ENCODE measurements at places on chromosomes 12 and 14.
A peak's percentile ranks its signal among the peaks of the same experiment; 100 is the strongest.

DNA sequence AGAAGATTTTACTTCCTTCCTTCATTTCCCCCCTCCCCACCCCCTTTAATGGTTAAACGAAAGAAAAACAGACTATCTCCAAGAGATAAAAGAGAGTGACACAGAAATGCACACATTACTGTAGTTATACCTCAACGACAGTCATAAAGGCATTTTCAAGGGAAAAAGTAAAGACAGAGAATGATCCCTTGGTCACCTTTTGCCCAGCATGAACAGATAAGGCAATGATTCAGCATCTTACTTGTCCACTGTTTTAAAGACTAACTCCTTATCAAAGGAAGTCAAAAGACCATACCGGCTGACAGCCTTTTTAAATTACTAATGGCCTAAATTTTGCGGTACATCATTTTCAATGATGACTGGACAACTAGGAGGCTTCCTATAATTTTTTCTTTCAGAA is 326.6 kb downstream of the PAWR start:
- DNase-seq = no peak

GRCh38 chr14:99352688-99353280 is 80.8 kb upstream of the BCL11B start:
- DNase-seq = no peak

DNA sequence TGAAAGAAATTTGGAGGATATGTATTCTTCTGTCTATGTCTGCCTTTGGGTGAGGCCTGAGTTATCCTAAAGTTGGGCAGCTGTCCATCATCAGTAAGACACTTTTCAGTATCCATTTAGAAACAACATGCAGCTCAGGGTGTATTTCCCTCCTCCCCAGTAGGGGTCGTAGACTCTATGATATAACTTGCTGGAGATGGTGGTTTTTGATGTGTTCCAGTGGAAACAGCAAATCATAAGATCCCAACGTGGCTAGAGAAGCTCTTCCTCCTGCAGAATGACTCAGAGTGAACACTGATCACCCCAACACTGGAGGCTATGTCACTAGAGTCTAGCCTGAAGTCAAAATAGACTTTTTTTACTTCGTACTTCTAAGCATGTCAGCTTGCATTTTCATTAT is 331.6 kb upstream of the STXBP6 start:
- no peak for DNase-seq

DNA sequence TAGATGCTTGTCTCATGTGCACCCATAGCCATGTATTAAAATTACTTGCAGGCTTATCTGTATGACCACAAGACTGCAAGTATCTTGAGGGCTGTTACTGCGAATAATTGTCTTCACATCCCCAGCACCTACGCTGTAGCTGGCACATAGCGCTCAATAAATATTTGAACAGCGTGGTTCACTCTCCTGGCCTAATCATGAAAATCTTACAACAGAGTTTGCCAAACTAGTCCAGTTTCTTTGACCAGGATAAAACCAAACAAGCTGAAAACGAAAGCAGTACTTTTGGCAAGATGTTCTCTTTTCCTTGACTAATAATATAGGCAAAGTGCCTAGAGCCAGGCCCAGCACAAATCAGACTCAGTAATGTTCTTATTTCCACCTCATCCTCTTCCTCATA is 106.7 kb downstream of the RPS29 start:
- no peak for DNase-seq

DNA sequence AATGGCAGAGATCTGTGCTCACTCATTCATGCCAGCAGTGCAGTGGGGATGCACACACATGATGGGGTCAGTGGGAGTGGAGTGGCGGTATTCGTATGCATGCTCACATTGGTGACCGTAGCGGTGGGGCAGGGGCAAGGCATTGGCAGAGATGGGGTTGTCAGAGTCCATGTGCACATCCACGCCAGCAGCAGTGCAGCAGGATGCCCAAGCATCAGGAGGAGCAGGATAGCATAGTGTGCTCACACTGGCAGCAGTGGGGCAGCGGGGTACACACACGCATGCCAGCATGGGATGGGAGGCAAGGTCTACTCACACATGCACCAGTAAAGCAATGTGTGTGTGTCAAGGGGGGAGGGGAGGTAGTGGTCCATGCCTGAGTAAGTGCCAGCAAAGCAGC is 89.4 kb upstream of the GARIN6 start:
- no peak for DNase-seq

- DNase-seq = no peak
These were observed 18.7 kb downstream of the DTX1 start for GRCh38 chr12:113075137-113075683.

GRCh38 chr12:20047901-20048300 is 320.4 kb upstream of the PDE3A start:
- no peak for DNase-seq

DNA sequence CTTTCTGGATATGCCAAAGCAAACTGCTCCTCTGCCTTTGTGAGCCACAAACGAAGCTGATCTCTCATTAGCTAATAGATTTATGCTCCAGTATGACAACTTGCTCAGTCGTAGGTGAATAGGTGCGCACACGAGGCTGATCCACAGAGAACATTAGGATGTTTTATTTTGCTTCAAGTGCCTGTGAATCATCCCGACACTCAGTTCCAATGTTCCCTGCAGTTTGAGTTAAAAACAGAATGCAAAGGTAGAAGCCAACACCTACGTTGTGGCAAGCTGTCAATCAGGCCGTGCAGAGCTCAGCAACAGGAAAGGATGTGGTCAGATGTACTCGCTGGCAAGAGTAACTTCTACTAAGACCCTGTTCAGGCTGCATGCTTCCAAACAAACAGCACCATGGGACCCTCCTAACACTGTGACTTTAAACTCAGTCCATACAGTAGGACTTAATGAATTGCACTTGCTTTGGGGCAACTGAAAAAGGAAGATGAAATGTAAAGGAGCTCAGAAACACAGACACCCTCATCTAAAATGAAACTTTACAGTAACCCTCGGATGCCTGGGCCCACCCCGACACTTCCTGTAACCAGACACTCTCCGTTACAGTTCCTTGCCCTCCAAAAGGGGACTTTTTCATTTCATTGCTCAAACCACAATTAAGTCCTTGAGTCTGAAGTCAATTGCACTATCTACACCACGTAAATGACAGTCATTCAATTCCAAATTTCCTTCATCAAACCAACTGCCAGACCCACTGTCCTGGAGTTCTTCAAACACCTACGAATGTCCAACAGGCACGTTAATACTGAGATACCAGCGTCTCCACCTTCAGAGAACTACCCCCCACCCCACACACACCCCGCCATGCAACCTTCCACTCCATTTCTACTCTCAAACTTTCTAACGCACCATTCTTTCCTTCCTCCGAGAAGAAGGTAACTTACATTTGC is 1.6 kb downstream of the CCDC88C start:
- DNase-seq = no peak

GRCh38 chr12:4119157-4119761 is 154.3 kb upstream of the CCND2 start:
- DNase-seq = no peak

DNA sequence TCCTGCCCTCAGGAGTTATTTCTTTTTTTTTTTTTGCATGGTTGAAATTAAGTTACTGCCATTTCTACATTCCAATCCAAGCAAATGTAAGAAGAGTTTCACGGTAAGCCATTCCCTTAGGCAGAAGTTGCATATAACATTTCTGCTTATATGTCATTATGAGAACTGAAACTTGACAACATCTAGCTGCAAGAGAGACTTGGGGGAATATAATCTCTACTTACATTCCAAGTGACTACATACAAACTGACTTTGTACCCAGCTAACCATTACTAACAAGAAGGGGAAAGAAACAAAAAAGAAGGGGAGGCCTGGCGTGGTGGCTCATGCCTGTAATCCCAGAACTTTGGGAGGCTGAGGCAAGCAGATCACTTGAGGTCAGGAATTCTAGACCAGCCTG is 7.3 kb upstream of the RESF1 start:
- DNase-seq = no peak

DNA sequence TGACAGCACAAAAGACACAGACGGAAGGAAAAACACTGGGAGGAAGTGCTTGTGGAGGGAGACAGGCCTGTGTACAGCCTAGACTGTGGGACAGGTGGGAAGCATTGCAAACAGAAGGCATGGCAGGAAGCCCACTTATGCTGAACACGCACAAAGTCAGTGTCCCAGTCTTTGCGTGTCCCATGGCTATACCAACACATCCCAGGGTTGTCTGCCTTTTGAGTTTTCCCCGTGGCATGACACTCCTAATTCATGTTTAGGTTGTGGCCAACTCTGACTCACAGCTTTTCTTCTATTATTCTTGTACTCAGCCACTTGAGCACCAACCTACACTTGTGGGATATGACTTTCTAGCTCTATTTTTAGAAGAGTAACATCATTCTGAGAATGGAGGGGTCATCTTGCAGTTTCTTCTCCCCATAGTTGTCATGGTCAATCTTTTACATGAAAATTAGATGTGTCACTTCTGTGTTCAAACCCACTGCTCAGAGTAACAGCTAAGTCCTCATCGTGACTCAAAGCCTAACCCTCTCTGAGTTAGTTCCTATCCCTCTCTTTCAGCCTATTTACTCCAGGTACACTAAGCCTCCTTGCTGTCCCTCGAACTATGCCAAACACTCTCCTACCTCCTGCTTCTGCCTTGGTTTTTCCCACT is 27.5 kb upstream of the JPH4 start:
- no peak for DNase-seq

- no peak for DNase-seq
These were observed 65.2 kb upstream of the STK38L start for GRCh38 chr12:27178723-27179399.

DNA sequence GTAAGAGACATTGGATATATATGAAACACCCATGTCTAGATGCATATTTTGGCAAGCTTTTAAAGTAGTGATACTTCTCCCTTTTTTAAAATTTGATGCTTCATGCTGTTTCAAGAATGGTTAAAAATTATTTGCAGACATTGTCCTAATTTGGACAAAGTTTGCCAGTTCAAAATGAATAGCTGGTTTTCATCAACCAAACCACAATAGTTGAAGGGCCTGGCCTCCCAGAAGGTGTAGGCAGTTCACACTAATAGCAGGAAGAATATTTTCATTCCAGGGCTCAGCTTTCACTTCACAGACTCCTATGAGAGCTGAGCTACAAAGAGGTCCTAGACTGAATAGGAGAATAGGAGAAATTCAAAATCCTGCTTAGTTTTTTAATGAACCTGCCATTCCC is 78.7 kb downstream of the STXBP6 start:
- no peak for DNase-seq

- no peak for DNase-seq
These were observed 2.0 kb downstream of the ANO6 start for GRCh38 chr12:45217846-45218245.

GRCh38 chr12:3049611-3050249 is 27.4 kb upstream of the TSPAN9 start:
- no peak for DNase-seq

GRCh38 chr12:130565189-130565588 is 150.9 kb downstream of the RIMBP2 start:
- no peak for DNase-seq

GRCh38 chr12:89636052-89636775 is 72.4 kb downstream of the ATP2B1 start:
- DNase-seq = no peak

- DNase-seq = no peak
These were observed 127.6 kb upstream of the EVL start for GRCh38 chr14:99937475-99938244.

GRCh38 chr14:90759370-90760077 is 56.7 kb downstream of the TTC7B start:
- no peak for DNase-seq

GRCh38 chr14:92624764-92625163 is 111.2 kb downstream of the RIN3 start:
- no peak for DNase-seq

DNA sequence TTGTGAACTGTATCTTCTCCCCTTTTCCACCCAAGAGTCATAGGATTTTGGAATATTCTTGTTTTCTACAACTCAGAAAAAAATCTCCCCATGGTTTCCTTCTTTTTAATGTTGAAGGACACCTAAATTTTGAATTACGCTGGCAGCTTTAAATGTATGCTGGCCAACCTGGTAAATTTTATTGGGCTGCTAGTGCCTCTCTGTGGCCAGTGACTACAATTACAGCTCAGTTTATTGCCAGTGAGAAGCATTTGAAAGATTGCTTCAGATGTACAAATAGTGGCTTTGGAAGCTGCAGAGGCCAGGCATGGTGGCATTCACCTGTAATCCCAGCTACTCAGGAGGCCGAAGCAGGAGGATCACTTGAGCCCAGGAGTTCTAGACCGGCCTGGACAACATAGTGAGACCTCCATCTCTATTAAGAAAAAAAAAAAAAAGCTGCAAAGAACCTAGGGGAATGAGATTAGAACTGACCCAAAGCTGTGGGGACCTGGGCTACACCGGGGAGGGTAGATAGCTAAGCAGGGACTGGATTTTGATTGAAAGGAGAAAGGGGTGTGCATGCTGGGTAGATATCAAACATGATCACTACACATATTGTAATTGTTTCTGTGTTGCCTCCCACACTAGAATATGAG is 7.6 kb upstream of the RAB21 start:
- DNase-seq = peak; percentile 47

DNA sequence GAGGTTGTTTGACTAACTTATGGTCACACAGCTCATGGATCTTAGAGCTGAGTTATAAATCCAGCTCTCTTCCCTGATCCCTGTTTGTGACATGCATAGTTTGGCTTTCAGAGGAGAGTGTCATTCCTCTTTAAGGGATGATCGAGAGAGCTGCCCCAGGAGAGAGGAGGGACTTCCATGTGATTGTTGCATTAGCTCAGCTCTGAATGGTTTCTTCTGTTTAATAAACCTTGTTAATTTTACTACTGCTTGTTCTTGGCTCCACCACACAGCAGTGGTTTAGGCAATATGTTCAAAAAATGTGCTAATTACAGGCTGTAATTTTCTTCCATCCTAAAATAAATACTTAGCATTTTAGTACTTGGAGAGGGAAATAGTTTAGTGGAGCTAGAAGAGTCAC is 152.5 kb downstream of the C12orf75 start:
- no peak for DNase-seq

DNA sequence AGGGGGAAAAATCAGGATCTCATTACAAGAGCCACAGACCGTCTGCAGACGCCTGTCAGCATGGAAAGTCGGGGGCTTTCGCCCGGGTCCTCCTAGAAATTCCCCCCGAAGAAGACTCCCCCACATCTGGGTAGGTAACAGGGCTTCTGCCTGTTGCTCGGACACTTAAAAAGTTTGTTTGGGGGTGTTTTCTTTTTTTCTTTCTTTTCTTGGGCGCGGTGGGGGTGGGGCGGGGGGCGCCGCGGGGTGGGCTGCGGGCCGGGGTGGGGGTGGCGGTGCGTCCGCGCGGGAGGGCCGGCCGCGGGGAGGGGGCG is 358 bp downstream of the ELK3 start:
- DNase-seq = no peak

- no peak for DNase-seq
These were observed 15.4 kb upstream of the NIN start for GRCh38 chr14:50846226-50846880.

GRCh38 chr14:67863223-67863622 is 43.6 kb downstream of the RAD51B start:
- DNase-seq = no peak

GRCh38 chr12:96886998-96887677 is 19.9 kb upstream of the NEDD1 start:
- no peak for DNase-seq

GRCh38 chr14:100328495-100329163 is 5.5 kb downstream of the SLC25A47 start:
- DNase-seq = peak; percentile 58

GRCh38 chr14:72906316-72906715 is 12.4 kb upstream of the DPF3 start:
- DNase-seq = no peak
